Stimulated activated CD4-positive, alpha-beta T cell treated with anti-CD3 and anti-CD28 coated beads, TNF-alpha, amount 100 ng/mL, for 1 hour (primary cell): ENCODE measurements at places on chromosomes 3 and 15.

GRCh38 chr15:55853134-55853533 is 110.2 kb upstream of the PRTG start:
- DNase-seq: no peak

- DNase-seq: peak; percentile 7
Observed at GRCh38 chr3:172106989-172107388, 67.6 kb downstream of the FNDC3B start.

DNA sequence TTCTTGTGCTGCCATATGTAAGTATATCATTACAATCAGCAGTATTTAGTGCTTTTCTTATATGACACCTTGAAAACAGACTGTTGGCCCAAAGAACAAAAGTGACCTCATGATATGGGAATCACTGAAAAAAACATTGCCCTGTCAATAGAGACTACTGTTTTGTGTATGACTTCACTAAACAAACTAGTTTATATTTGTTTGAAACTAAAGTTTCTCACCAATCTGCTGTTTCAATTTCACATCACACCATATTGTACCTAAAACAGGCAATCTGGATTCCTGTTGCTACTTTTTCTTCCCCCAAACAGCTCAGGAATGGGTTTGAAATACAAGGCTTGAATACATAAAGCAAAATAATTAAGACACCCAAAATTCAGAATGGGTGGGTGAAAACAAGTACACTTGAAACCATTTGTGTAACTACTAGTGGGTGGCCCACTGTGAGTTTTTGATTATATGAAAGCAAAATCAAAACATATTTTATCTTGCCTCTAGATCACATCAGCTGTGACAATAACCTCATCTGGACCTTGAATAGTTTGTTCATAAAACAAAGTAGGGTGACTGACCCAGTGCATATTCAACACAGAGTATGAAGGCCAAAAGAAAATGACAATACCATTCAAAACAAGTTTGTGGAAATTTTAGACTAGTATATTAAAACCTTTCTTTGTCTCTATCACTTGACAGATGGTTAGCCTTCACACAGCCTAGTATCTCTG is 5.9 kb downstream of the ZBTB20 start:
- no peak for DNase-seq

DNA sequence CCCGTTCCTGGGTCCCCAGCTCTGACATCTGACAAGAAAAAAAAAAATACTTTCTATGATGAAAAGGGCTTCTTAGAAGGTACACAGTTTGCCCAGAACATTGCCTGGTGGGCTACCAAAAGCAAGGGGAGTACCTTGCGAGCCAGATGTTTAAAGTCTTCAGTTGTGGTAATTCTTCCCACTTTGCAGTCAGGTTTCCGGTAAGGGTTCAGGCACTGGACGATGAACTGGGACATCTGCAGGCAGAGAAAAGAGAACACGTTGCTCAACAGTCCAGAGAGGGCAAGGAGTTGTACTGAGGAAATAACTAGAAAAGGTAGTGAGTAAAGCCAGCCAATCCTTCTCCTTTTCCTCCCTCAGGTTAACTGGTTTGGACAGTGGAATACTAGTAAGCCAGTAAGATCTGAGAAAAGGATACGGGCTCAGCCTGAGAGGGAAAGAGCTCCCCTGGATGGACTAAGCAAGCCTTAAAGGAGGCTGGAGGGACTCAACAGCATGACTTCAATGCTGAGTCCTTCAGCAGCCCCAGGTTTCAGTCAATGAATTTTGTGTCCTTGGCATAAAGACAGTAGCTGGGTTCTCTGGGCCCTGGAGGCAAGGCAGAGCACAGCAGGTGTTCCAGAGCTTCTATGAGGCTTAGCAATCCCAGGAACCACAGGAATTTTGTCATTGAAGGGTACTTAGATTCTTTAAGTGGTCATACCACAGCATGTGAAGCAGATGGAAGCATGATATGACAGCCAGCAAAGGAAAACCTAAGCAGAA is 38.2 kb downstream of the NBEAL2 start:
- no peak for DNase-seq

GRCh38 chr15:78103406-78104118 is 11.2 kb downstream of the SH2D7 start:
- peak; percentile 13 for DNase-seq

DNA sequence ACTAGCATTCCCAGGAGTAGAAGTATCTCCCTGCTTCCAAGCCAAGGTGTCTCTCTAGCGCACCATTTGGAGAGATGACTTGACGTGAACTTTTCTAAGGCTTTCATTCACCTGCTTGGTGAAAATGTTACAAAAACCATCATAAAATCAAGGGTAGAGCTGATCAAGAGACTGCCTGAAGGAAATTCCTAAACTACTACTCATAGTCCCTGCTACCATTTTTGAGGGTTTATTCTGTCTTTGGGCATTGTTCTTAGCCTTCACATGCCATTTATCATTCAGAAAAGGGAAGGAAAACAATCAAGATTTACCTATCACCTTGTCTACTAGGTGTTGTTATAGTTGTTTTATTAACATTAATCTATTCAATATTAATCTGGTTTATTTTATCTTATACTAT is 525.8 kb downstream of the NTRK3 start:
- DNase-seq: no peak

- no peak for DNase-seq
Observed at GRCh38 chr3:71026634-71027578, 556.6 kb downstream of the FOXP1 start.
